ENCODE measurements at places on chromosomes 5 and 9. TPM values are rescaled to one million over a fixed set of nuclear protein-coding genes. Genes with fewer than 3 reads are reported as not detected.
A peak's percentile ranks its signal among the peaks of the same experiment; 100 is the strongest.

GRCh38 chr9:132753593-132753880, 83.3 kb downstream of the GTF3C4 start:
- no peaks in the 10 kb centered on the region for H3K36me3 ChIP-seq
- no peak overlapping the region for H3K4me3 ChIP-seq
- no peaks in the 10 kb centered on the region for H3K4me1 ChIP-seq
- no peak for DNase-seq
- H3K27ac ChIP-seq = no peak overlapping the region

DNA sequence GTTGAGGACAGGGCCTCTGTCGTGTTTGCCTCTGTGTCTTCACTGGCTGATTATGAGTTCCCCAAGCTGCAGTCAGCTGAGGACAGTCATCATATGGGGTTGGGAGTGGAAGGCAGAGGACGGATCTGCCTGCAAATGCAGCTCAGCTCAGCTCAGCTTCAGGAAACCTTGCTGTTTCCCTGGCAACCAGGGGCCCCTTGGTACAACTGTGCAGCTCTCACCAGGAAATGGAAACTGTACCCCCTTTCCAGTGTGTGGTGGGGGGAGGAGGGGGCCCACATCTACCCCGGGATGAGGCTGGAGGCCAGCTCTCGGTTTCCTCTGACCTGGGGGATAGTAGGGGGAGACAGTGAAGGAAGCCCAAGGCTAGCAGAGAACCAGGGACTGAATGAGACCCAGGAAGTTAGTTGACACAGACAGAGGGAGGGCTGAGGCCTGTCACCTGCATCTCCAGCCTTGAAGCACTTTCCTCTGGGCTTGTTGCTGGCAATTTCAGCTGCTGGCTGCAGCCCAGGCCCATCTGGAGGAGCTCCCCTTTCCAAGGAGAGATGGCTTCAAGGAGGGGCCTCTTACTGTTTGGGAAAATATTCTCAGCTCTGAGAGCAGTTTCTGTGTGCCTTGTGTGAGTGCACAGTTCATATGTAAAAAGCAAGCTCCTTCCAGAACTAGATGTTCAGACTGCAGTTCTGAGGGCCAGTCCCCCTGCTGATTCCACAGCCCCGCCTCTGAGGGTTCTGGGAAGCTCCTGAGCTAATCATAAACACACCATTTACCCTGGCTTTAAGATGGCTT, 6.9 kb downstream of the ANXA6 start:
- H3K36me3 ChIP-seq = no peaks in the 10 kb centered on the region
- H3K27me3 ChIP-seq = no peaks in the 10 kb centered on the region
- DNase-seq = peak; percentile 74
- no peak overlapping the region for H3K4me3 ChIP-seq
- peaks cover 3% of the 10 kb centered on the region for H3K4me1 ChIP-seq
- peak overlapping the region; percentile 75 for H3K27ac ChIP-seq

GRCh38 chr9:127878652-127879390, 1.3 kb upstream of the AK1 start:
- no peak overlapping the region for H3K27ac ChIP-seq
- H3K4me1 ChIP-seq = peaks cover 32% of the 10 kb centered on the region
- no peak for DNase-seq
- no peaks in the 10 kb centered on the region for H3K27me3 ChIP-seq

GRCh38 chr5:115898656-115899055, 56.9 kb downstream of the AP3S1 start:
- H3K27me3 ChIP-seq = no peaks in the 10 kb centered on the region
- no peak overlapping the region for H3K27ac ChIP-seq
- H3K4me3 ChIP-seq = no peak overlapping the region
- no peaks in the 10 kb centered on the region for H3K4me1 ChIP-seq
- DNase-seq = no peak

DNA sequence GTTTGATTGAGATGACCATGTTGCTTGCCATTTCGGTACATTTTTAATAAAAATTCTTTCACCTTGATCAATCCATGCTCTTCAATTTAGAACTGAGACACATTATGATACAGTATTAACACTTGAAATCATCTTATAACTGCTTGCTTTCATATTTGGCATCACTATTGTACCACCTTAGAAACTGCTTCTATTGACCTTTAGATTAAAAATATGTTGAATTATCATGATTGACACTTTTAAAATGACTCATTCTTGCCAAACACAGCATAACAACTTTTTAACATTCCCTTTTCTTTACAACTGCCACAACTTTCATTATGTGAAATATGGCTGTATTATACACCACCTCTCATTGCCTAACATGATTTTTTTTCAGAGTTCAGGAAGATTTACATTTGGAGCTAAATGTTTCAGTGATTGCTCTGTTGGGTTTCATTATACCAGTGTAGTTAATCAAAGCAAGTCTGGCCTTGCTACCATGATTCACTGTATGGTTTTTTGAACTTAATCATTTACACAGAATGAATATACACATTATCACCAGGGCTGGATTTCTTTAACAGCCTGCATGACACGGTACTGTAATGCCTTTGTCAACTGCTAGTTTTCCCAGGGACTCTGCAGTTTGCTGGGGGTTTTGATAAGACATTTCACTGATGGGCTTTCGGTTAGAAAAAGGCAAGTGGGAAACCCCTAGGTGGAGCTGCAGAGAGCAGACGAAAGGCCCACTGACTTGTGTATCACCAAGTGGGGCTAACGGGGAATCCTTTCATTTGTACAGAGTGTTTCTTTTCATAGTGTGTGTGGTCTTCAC, 93.6 kb upstream of the TLE4 start:
- DNase-seq = no peak
- H3K27ac ChIP-seq = no peak overlapping the region
- H3K4me3 ChIP-seq = no peak overlapping the region
- no peaks in the 10 kb centered on the region for H3K36me3 ChIP-seq
- no peaks in the 10 kb centered on the region for H3K4me1 ChIP-seq

DNA sequence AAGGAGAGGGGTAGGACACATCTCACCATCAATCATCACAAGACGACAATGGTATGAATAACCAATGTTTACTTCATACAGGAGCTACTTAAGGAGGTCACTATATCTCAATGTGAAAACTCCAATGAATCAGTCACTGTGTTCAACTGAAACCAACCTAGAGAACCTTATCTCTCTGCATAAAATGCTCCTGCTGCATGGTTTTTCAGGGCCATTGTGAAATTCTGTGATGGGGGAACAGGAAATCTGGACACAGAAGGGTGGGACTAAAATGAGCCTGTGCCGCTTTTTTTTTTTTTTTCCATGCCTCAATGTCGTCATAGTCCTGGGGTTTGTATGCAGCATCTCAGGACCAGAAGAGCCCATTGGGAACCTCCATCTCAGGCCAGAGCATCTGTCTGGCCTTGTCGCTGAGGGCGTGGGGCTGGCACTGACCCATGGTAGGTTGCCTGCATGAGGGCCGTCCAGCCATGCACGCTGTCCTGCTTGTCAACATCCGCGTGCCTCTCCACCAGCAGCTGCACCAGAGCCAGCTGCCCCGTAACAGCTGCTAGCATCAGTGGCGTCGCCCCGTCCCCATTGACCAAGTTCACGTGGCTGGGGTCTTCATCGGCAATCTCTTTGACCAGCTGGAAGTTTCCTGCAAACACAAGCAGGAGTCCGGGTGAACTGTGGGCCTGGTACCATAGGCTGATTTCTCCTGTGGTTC, 12.7 kb downstream of the ANKS6 start:
- H3K27ac ChIP-seq = no peak overlapping the region
- H3K36me3 ChIP-seq = no peaks in the 10 kb centered on the region
- DNase-seq = no peak
- no peaks in the 10 kb centered on the region for H3K4me1 ChIP-seq
- H3K4me3 ChIP-seq = no peak overlapping the region

GRCh38 chr5:96743805-96744204, 63.9 kb downstream of the ERAP1 start:
- no peaks in the 10 kb centered on the region for H3K36me3 ChIP-seq

- no peak overlapping the region for H3K4me3 ChIP-seq
- no peaks in the 10 kb centered on the region for H3K4me1 ChIP-seq
- no peaks in the 10 kb centered on the region for H3K36me3 ChIP-seq
- H3K27ac ChIP-seq = no peak overlapping the region
- no peak for DNase-seq
These were observed 30.0 kb downstream of the ADRB2 start for GRCh38 chr5:148856424-148856823.

The ECPAS gene
- total RNA-seq = 88.6 TPM

The CSF2 gene
- total RNA-seq = not detected
